CD4-positive, alpha-beta T cell treated with Interleukin-21 for 1 hour (primary cell): ENCODE measurements at places on chromosomes 3 and 15.

GRCh38 chr15:93033434-93034045, 55.5 kb downstream of the RGMA start:
- DNase-seq = no peak

DNA sequence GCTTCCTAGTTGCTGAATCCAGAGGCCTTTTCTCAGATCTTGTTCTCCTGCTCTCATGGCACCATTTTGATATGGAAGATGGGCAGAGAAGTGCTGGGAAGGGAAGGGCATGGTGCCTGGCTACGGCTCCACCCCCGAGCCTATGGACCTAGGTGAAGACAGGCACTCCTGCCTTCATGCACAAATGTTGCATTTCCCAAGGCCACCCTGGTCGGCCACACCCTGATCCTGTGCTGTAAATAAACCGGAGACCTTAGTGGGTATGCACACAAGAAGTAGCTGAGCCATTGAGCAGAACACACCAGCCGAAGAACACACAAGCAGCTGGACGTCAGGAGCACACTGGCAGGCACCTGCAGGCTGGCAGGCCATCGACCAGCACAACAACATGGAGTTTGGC, 261.6 kb downstream of the SHQ1 start:
- no peak for DNase-seq

DNA sequence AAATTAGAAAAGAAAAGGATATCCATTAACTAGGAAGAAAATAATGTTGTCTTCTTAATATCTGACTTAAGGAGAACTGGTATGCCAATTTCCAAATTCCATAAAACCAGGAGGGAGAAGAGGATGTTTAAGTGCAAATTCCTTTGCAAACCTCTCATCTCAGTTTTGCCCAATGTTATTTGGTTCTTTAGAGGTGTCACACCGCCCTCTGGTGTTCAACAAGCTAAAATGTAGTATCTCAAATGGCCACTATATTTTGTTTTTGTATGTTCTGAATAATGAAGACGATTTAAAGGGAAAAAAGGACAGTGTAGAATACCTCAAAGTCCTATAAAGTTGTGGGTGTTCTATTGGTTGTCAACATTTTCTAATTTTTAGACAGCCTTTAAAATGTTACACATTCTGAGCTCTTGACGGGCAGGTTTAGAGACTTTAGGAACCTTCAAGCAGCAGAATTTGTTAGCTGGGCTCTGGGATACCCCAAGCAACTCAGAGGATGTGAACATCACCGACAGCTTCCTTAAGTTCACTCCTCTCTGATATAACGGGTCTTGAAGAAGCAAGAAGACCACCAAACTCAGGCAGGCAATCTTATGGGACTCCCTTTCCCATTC, 458.3 kb downstream of the MFSD1 start:
- DNase-seq = peak; percentile 29

DNA sequence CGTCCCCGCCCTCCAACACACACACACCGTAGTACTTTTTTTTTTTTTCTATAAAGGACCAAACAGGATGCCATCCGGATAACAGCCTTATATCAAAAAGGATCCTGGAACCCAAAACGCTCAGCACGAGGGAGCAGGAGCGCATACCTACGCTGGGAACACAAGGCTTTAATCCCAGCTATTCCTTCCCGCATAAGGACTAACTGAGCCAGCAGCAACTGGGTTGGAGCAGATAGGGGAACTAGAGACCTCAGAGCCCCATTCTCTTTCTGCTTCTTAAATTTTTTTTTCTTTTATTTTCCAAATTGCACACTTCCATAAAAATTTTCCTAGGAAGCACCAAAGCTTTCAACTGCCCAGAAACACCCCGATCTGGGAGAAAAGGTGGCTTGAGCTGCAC, 1.3 kb downstream of the TRANK1 start:
- no peak for DNase-seq

DNA sequence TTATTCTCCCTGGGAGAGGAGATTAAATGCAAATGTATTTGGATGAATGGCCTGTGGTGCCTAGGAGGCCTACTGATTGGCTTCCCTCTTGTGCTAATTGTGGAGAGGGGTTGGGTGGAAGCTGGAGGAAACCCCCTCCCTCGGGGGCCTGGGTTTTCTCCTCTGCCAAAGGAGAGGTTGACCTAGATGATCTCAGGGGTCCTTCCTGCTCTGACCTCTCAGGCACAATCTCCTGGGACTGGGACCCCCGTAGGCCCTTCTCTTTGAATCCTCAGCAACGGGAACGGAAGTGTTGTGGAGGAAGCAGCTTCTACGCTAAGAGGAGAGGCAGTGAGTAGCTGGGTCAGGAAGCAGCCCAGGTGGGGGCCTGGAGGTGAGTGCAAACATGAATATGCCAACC, 40.5 kb upstream of the MAGEF1 start:
- DNase-seq = no peak

DNA sequence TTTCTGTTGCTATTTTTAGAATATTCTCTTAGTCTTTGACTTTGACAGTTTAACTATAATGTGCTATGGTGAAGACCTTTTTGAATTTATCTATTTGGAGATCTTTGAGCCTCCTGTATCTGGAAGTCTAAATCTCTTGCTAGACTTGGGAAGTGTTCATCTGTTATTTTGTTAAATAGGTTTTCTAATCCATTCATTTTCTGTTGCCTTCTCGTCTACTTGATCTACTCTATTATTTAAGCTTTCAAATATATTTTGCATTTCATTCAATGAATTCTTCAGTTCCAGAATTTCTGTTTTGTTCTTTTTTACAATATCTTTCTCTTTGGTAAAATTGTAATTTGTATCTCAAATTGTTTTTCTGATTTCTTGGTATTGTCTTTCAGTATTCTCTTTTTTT, 47.8 kb downstream of the LEKR1 start:
- DNase-seq = no peak

- DNase-seq = no peak
These were observed 46.8 kb downstream of the EOMES start for GRCh38 chr3:27675287-27675686.

- no peak for DNase-seq
These were observed 12.4 kb downstream of the CACNA2D3 start for GRCh38 chr3:54134713-54135112.

DNA sequence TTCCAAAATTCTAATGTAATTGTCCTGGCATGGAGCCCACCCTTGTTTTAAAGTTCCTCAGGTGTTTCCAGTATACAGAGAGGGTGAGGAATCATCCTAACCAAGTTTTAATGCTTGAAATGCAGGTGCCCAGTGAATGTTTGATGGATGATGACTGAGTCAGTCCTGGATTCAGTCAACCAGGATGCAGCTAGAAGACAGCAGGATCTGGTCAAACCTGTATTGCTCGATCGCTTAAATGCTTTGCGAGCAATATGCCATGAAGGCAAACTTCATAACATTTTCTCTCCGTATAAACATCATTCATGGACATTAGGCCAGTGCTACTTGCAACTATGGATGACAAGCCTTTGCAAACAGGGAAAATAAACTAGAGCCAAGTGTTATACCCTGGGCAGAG, 591.2 kb downstream of the RSL24D1 start:
- DNase-seq = no peak

GRCh38 chr15:87944691-87945090, 311.8 kb downstream of the NTRK3 start:
- no peak for DNase-seq

DNA sequence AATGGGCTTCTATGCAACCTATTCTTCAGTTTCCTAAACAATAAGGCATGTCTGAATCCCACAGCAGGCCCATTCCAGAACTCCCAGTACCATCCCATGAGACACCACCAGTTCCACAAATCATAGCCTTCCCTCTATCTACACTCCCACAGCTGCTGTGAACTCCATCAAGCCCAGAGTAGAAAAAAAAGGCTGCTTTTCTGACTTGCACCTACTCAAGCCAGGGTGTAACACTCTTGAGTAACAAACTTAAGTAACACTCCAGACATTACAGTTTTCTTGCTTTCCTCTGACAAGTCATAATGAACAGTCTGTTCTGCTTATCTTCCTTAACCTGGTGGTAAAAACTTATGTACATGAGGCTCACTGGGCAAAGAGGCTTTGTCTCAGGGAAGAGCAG, 283.1 kb downstream of the NFKBIZ start:
- no peak for DNase-seq

- DNase-seq = no peak
These were observed 6.4 kb upstream of the GATM start for GRCh38 chr15:45384700-45385099.

DNA sequence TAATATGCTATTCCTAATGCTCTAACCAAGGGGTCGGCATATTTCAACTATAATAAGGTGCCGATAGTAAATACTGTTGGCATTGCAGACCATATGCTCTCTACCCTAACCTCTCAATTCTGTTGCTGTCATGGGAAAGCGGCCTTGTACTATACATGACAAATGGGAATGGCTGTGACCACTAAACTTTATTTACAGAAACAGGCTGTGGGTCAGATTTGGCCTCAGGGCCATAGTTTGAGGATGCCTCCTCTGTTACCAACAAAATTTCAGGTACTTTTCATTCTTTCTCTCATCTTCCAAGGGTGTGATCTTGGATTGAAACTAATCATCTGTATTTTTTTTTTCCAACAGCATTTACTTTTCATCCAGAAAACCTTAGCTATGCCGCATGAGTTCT, 242.0 kb downstream of the MAGI1 start:
- no peak for DNase-seq

GRCh38 chr15:89043031-89044002, 44.9 kb upstream of the ABHD2 start:
- no peak for DNase-seq

DNA sequence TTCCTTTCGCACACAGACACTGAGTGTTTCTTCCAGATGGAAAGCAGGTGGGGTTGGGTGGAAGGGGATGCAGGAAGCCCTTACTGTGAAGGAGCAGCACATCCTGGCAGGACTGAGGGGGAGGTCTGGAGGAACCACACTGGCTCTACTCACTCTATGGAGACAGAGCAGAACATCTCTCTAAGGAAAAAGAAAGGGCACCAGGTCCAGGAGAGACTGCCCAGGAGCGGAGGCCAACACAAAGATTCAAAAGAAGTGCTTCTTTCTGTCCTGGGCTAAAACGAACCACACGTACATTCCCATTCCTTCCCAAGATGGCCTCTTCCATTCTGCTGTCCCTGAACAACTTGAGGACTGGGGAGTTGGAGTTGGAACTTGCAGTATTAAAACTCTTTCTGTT, 13.8 kb upstream of the VIPR1 start:
- DNase-seq = no peak

DNA sequence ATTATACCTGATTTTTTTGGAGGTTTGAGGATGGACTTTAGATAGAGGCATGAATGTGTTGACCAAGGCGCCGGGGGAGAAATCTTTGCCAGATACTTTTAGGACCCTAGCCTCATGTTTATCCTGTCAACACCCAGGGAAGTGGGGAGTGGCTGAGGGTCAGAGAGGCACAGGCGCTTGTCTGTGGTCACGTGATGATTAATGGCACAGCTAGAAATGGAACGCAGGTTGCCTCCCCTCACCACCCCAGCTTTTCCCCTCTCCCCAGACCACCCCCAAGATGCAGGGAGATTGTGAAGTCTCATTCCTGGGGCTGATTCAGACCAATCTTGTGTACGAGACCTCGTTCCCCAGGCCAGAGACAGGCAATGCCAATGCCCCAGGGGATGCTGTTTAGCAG, 218.4 kb upstream of the LINGO1 start:
- no peak for DNase-seq

GRCh38 chr3:121992601-121993560, 29.2 kb downstream of the ILDR1 start:
- DNase-seq = no peak

DNA sequence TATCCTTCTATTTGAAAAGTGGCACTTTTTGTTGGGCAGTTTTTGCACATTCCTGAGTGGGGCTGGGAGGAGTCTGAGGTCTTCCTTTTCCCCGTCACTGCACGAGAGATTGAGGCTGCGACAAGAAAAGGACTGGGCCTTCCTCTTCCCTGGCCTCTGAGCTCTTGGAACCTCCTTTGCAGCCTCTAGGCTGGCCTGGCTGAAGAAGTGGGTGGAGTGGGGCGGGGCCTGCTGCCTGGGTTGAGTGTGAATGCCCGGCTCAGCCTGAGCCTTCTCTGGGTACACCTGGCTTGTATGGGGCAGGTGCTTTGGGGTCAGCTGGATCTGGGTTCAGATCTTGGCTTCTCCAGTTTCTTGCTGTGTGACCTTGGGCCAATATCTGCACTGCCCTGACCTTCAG, 43.1 kb downstream of the PLXNA1 start:
- no peak for DNase-seq

DNA sequence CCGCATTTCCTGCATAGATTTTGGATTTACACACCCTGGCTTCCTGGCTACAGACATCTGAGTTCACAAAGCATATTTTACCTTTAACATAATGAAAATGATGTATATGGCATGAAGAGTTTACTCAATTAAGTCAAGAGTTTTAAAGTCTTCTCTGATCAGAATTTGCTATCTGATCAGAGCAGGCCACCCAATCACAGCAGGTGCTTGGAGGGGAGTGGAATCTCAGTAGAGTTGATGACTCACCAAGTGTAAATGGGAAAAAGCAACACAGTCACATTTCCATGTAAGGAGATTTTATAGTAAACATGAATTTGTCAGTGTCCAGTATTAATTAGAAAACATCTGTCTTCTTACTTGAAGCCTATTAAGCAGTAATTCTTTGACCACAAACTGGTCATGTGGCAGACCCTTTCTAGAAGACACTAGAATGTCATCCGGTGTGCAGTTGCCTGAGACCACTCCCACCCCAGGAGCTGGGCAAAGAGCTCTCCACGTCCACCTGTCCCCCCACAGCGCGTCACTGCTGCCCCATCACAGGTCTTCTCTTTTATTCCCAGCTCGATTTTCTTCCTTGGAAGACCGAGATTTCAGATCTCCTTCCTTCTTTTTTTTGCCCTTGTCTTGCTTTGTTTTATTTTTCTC, 10.8 kb downstream of the MESD start:
- DNase-seq = no peak

- no peak for DNase-seq
These were observed 146.3 kb downstream of the GMNC start for GRCh38 chr3:190716211-190716610.

DNA sequence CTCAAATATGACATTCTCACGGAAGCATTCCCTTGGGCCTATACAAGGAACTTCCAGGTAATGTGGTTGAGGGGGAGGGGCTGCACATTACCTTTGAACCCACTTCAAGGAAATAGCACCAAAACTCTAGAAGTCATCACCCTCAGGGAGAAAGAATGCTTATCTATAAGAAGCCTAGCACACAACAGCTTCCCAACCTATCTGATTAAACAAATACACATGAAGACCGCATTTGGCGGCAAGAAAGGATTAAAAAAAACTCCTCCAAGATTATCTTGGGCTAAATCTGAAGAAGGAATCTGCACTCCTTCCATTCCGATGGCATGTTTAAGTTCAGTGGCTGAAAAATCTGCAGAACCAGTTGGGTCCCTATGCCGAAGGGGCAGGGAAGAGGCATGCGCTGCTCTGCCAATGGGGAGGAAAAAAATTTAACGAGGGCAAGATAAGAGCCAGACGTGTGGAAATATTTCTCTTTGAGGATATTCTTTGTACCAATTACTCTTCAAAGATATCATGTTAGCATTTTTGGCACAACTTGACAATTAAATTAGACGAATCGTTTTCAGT, 82.0 kb upstream of the WNT5A start:
- DNase-seq = no peak
